Testis (tissue), 5 donors: ENCODE measurements at places on chromosomes 5 and 9. TPM values are rescaled to one million over a fixed set of nuclear protein-coding genes. Genes with fewer than 3 reads are reported as not detected.

Gene EDIL3
- total RNA-seq: 3.4 TPM

Gene ZFP2
- 10.4 TPM for total RNA-seq

Gene CLIC3
- total RNA-seq: 1.9 TPM

Gene KIF4B
- 6.6 TPM for total RNA-seq

Gene FCHSD1
- 19.3 TPM for total RNA-seq

DNA sequence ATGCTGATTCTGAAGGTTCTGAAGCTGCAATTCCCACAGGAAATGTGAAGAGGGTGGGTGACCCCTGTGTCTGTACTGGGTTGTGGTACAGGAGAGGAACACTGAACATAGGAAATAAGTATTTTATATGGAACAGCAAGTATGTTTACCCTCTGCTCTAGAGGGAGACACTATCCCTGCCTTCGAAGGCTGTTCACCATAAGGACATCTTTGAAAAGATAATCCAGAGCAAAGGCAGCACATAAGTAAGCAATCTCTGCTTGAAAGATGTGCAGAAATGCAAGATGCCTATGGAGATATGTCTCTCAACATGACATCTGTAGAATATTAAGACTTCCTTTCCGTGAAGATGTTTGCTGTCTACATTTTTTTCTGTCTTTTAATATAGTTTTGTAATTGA is 184.4 kb upstream of the EFNA5 start:
- H3K4me3 ChIP-seq: no peak overlapping the region
- H3K27ac ChIP-seq: no peak overlapping the region
- DNase-seq: no peak
- H3K36me3 ChIP-seq: no peaks in the 10 kb centered on the region
- no peaks in the 10 kb centered on the region for H3K27me3 ChIP-seq

GRCh38 chr9:8564960-8565359 is 765.4 kb upstream of the DMAC1 start:
- H3K27ac ChIP-seq: no peak overlapping the region
- H3K36me3 ChIP-seq: no peaks in the 10 kb centered on the region
- H3K4me1 ChIP-seq: no peaks in the 10 kb centered on the region
- H3K4me3 ChIP-seq: no peak overlapping the region
- no peaks in the 10 kb centered on the region for H3K27me3 ChIP-seq

DNA sequence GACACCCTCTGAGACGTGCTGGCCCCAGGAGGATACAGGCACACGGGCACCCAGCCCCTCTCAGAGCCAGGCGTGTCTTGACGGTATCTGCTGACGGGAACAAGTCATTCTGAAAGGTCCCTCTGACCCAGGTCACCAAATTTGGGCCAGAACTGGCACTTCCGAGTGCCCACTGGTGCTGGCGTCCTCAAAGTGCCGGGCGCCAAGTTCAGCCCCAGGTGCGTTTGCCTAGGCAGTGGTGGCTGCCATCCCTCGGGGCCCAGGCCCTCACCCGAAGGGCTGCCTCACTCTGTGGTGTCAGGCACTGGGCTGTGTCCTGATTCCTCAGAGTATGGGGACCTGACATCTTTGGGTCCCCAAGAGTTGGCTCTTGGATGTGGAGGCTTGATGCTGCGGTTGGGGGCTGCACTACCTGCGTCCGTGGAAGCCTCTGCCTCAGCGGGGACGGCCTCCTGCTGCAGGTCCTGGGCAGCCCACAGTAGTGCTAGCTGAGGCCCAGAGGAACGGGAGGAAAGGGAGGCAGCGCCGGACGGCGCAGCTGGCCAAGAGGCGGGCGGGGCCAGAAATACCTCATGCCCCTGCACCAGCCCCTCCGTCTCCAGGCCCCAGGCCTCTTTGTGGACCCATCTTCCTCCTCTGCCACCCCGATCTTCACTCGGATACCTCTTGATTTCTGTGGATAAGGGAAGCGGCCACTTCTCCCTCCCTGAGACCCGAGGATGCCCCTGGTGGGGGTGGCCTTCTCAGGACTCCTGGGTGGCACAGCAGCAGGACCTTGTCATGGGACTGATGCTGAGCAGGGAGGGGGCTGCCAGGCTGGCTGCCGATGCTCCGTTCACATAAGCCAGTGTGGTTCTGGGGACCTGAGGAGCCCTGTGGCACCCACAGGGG is 109.4 kb upstream of the LMX1B start:
- no peak for DNase-seq
- no peak overlapping the region for H3K27ac ChIP-seq
- H3K27me3 ChIP-seq: no peaks in the 10 kb centered on the region
- peaks cover 7% of the 10 kb centered on the region for H3K4me1 ChIP-seq
- no peaks in the 10 kb centered on the region for H3K36me3 ChIP-seq

DNA sequence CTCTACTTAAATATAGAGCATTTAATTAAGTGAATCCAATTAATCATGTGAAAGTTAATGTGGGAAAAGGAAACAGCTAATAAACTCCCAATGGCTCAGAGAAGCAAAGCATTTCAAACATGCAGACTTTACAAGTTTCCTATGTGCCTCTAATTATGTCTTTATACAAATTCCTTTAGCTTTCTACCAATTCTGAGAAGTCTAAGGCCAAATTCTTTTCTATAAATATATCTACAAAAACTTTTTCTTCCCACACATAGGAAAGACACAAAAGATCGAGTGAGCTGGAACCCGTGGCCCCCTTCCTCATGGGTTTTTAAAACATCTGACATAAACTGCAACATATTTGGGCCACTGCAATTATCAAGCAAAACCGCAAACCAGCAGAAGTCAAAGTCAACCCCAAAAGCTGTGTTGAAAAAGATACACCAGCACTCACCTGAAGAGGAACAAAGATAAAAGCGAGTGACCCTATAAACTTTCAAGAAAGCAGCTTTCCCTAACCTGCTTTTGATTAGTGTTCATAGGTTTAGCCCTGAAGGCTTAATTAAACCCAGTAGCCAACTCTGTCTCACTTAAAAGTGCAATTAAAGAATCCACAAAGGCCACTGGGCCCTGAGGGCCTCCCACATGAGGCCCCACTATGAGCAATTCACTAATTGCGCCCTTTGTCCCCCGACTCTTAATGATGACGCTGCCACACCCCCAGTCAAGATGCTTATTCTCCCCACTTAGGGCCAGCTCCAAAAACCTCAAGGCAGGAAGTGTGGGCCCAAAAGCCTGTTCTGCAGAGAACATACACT is 12.1 kb downstream of the SEMA5A start:
- DNase-seq: no peak
- H3K4me3 ChIP-seq: no peak overlapping the region
- H3K27ac ChIP-seq: no peak overlapping the region
- H3K4me1 ChIP-seq: no peaks in the 10 kb centered on the region

DNA sequence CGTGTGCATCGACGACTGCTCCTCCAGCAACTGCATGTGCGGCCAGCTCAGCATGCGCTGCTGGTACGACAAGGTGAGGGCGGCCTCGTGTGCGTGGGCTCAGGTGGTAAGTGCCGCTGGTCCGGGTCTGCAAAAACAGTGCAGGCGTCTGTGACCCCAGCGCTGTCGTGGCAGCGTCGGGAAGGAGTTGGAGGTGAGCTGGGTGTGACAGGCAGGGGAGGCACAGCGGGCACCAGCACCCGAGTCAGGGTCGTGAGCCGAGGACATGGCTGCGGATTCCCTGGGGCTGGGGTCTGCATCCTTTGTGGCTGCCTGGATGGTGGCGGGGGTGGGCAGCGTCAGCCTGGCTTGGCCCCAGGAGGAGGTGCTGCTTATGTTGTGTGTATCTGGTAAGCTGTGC is 63.1 kb upstream of the CACNA1B start:
- no peak overlapping the region for H3K4me3 ChIP-seq
- no peak for DNase-seq
- H3K36me3 ChIP-seq: no peaks in the 10 kb centered on the region
- H3K4me1 ChIP-seq: no peaks in the 10 kb centered on the region
- no peak overlapping the region for H3K27ac ChIP-seq
- H3K27me3 ChIP-seq: no peaks in the 10 kb centered on the region

DNA sequence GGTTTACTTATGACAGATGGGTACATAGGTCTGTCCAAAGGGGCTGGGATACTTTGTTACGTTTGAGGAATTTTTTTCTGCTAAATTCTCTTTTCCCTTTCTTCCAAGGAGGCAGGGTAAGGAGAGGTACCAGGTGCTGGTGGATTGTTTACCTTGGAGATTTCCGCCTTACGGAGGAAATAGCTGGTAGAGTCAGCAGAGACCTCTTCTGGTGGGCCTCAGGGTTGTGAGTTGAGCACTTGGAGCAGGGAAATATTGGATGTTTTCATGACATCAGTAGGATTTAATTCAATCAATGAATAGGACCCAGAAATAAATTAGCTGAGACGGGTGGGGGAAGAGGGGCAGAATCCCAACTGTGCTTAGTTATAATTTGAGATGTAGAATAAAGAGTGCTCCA is 60.0 kb upstream of the TAF11L2 start:
- H3K4me1 ChIP-seq: no peaks in the 10 kb centered on the region
- DNase-seq: no peak
- H3K27me3 ChIP-seq: no peaks in the 10 kb centered on the region
- no peak overlapping the region for H3K27ac ChIP-seq

GRCh38 chr5:81925981-81926380 is 45.8 kb upstream of the ATG10 start:
- no peaks in the 10 kb centered on the region for H3K36me3 ChIP-seq
- H3K4me1 ChIP-seq: peaks cover 3% of the 10 kb centered on the region
- DNase-seq: no peak

GRCh38 chr9:81264516-81264915 is 424.8 kb downstream of the TLE1 start:
- H3K4me3 ChIP-seq: no peak overlapping the region
- no peak for DNase-seq
- no peak overlapping the region for H3K27ac ChIP-seq
- H3K36me3 ChIP-seq: no peaks in the 10 kb centered on the region
- no peaks in the 10 kb centered on the region for H3K27me3 ChIP-seq
- no peaks in the 10 kb centered on the region for H3K4me1 ChIP-seq

DNA sequence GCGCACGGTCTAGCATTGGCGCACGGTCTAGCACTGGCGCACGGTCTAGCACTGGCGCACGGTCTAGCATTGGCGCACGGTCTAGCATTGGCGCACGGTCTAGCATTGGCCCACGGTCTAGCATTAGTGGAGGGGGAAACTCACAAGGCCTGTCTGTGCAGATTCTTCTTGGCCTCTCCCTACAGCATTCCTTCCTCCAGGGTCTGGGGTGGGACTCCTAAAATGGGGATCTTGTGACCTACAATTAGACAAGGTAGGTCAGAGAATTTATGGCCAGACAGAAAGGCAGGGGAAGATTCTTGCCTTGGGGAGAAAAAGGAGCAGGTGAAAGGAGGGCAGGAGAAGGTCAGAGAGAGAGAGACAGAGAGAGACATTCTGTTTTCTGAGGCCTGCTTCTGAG is 5.4 kb upstream of the GBGT1 start:
- H3K36me3 ChIP-seq: no peaks in the 10 kb centered on the region
- no peak overlapping the region for H3K4me3 ChIP-seq
- no peak overlapping the region for H3K27ac ChIP-seq
- no peaks in the 10 kb centered on the region for H3K27me3 ChIP-seq
- H3K4me1 ChIP-seq: no peaks in the 10 kb centered on the region
